Cerebellum (tissue), 4 donors: ENCODE measurements at places on chromosomes 4 and X. TPM values are rescaled to one million over a fixed set of nuclear protein-coding genes. Genes with fewer than 3 reads are reported as not detected.

GRCh38 chrX:98409867-98410266 is 1526.2 kb downstream of the RPA4 start:
- no peak for DNase-seq

DNA sequence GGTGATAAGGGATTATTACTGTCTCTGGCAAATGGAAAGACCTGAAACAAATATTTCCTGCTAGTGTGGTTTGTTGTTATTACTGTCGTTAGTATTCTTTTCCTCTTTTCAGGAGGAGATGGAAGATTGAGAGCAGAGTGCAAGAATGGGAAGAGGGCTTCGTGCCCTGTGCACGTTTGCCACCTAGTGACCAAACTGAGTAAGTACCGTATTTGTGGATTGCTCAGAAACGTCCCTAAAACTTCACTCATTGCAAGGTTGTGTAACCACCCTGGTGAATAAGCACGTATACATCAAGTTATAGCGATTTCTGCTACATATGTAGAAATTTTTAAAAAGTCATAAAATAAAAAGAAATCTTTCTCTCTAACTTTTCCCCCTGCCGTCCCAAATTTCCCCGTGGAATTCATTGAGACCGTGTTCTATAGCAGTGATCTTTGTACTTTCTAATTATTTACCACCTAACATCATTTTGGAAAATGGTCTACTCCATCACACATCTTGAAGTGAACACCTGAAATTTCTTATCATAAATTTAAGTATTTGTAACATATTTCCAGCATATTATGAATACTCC is 24.3 kb downstream of the LINC00632 start:
- DNase-seq: peak; percentile 49

RHOXF1 gene
- total RNA-seq: not detected

ZNF718 gene
- 21.0 TPM for total RNA-seq

TRO gene
- total RNA-seq: 78.4 TPM

ABCG2 gene
- total RNA-seq: 12.7 TPM

DNA sequence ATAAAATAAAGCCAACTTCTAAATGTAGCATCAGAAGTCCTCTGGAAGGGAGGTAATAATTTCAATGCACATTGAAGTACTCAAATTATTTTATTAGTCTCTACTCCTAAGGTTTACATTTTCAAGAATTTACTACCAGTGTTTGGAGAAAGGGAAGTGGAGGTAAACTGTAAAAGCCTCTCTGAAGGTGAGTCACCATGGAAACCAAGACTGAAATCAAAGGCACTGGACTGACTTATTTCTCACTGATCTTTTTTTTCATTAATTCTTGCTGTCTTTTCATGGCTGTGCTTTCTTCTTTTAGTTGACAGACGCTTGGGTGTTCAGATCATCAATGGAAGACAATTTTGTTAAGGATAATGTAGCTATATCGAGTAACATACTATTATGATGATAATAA is 9.7 kb downstream of the SLC39A8 start:
- no peak for DNase-seq

- DNase-seq: no peak
Observed at GRCh38 chr4:34893382-34893781, 1350.9 kb downstream of the ARAP2 start.

DNA sequence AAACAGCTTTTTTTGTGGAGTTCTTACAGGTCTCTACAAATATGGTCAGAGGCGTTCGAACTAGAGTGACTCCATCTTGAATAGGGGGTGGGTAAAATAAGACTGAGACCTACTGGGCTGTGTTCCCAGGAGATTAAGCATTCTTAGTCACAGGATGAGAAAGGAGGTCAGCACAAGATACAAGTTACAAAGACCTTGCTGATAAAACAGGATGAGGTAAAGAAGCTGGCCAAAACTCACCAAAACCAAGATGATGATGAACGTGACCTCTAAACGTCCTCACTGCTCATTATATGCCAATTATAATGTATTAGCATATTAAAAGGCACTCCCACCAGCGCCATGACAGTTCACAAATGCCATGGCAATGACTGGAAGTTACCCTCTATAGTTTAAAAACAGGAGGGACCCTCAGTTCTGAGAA is 42.8 kb upstream of the SPP1 start:
- DNase-seq: no peak

GRCh38 chrX:10529344-10529743 is 91.0 kb downstream of the MID1 start:
- no peak for DNase-seq

GRCh38 chr4:55554453-55555030 is 7.8 kb upstream of the CLOCK start:
- no peak for DNase-seq

- no peak for DNase-seq
Observed at GRCh38 chr4:164252286-164252685, 501.6 kb upstream of the SMIM31 start.

GYG2 gene
- 11.1 TPM for total RNA-seq

- DNase-seq: no peak
Observed at GRCh38 chr4:62087706-62088105, 887.6 kb downstream of the ADGRL3 start.

DNA sequence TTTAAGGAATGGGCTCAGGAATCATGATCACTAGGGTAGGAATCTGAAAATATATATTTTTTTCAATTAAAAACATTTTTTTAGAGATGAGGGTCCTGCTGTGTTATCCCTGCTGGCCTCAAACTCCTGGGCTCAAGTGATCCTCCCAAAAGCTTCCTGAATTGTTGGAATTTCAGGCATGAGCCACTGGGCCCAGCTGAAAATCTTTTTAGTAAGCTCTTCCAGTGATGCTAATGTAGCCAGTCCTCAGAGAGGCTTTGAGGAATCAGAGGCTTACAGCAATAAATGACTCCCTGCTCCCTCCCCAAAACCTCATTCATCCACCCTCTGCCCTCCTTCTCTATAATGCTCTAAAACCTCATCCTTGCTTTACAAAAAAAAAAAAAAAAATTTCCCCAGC is 129.5 kb downstream of the ZIC3 start:
- DNase-seq: no peak

DNA sequence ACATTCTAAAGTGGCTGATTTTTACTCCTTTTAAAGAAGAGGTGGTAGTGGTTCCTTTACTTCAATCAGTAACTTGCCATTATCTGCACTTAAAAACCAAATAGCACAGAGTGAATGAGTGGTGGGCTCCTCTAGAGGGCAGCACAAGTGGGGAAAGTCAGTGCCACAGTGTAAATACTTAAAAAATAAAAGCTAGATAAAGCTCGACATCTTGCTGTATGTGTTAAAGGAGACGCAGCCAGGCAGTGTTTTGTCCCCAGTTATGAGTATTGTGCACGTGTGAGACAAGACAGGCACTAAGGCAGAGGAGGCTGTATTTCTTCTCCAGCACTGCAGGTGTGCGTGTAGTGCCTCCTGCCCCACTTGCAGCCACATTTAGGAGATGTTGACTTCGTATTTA is 24.6 kb downstream of the NAP1L5 start:
- DNase-seq: no peak

- DNase-seq: no peak
Observed at GRCh38 chr4:152973629-152974467, 37.7 kb downstream of the FHDC1 start.

FGFBP1 gene
- total RNA-seq: not detected

TMSB15A gene
- 96.7 TPM for total RNA-seq

- no peak for DNase-seq
Observed at GRCh38 chr4:38154681-38155588, 194.7 kb downstream of the PTTG2 start.

DNA sequence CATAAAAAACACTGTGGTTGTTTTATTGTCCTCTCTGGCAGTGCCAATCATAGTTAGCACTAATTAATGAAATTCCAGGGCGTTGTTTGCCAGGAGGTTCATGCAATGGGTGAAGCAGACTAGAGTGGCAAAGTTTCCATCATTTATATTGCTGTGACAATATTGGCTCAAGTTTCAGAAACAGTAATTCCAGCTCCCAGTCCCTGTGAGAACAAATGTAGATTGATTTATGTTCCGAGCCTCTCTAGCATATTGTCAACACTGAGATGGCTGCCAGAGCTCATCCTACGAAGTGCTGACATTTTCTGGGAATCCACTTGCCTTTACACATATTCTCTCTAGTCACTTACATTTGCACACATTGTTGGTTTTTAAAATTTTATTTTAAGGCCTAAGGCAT is 440.0 kb upstream of the IGFBP7 start:
- DNase-seq: no peak

LUZP4 gene
- not detected for total RNA-seq

DNA sequence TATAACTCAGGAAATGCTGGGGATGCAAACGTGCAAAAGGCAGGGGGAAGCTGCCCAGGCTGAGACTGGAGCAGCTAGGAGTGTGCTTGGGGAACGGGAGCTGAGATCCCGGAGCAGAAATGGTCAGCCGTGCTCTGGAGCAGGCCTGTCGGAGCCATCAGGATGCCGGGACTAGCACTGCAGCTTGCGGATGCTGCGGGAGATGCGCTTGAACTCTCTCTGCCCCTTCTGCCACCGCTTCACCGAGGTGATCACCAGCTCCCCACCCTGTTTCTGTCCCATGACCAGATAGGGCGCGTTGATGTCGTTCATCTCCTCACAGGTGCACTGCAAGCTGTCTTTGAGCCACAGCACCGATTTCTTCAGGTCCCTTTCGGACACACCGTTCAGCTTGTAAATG is 7.6 kb downstream of the SFRP2 start:
- no peak for DNase-seq

GRCh38 chr4:108345862-108346817 is 177.4 kb upstream of the LEF1 start:
- DNase-seq: no peak

- DNase-seq: no peak
Observed at GRCh38 chr4:187903700-187904099, 91.9 kb upstream of the ZFP42 start.

- DNase-seq: no peak
Observed at GRCh38 chr4:147447786-147448185, 33.1 kb upstream of the EDNRA start.

DNA sequence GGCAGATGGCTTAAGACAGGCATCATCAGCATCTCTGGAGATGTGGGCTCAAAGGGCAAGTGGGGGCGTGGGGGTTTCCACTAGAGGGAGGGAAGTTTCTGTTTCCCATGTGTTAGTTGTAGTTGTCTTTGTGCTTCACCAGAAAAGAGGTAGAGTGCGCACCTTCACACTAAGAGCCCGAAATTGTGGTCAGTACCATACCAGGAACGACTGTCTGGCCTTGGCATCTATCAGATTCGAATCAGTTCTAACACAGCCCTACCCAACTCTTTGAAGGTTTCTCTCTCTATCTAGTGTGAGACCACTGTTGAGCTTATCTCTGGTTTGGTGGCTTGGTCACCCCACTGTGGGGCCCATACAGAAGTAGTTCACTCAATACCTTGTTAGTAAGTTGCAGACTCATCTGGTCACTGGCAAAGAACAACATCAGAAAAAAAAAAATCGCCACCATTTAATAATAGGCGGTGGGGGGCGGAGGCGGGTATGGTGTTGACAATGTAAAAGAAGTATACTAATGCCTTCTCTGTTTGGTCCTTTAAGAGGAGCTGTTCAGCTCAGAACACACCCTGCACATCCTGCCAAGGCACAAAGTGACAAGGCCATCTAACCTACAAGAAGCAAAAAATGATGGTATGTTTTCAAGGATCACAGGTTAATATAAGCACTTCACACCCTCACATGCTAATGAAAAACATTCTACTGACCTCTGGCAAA is 71.1 kb downstream of the NYX start:
- no peak for DNase-seq

DNA sequence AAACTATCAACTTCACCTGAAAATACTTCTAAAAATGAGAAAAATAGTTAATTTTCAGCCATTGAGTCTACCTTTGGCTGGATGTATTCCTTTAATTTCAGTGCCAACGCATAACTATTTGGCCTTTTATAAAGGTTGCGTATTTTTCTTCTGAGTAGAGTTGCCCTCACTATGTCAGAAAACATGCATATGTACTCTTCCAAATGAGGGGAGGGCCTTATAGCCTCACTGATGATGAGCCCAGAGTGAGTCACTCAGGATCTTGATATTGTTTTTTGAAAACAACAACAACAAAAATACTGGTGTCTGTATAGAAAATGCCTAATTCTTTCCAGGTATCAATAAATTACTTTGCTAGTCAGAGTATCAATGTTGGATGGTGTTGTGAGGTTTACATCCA is 349.3 kb downstream of the FBXO8 start:
- no peak for DNase-seq

- peak; percentile 10 for DNase-seq
Observed at GRCh38 chr4:81472281-81473182, 825 bp upstream of the RASGEF1B start.

IDUA gene
- 16.7 TPM for total RNA-seq

CPE gene
- total RNA-seq: 380 TPM

DNA sequence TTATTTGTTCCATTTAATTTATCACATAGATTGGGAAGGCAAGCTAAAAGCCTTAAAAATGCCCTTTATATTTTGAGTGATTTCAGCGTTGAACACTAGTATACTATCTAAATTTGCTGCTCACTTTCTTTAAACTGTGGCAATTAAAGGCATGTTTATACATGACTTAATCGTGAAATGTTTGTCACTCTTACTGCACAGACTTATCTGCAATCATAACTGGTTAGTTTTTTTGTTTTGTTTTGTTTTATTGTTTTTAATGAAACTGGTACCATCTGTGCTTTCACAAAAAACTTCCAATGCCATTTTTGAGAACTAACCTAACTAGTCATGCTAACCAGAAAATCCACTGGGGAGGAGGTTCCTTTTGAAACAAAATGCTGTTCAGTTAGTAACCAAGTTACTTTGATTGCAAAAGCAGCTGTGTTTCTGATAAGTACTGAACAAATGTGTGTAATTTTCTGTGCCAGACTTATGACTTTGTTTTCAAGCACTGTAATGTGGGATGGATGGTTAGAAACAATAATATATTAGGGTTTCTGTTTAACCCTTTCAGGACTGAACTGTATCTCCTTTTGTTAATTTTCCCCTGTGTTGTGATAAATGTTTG is 56.1 kb downstream of the CCKAR start:
- no peak for DNase-seq

- peak; percentile 41 for DNase-seq
Observed at GRCh38 chr4:139956507-139957017, 197.4 kb downstream of the MAML3 start.
